ENCODE measurements at places on chromosomes 4 and X. TPM values are rescaled to one million over a fixed set of nuclear protein-coding genes. Genes with fewer than 3 reads are reported as not detected.

DNA sequence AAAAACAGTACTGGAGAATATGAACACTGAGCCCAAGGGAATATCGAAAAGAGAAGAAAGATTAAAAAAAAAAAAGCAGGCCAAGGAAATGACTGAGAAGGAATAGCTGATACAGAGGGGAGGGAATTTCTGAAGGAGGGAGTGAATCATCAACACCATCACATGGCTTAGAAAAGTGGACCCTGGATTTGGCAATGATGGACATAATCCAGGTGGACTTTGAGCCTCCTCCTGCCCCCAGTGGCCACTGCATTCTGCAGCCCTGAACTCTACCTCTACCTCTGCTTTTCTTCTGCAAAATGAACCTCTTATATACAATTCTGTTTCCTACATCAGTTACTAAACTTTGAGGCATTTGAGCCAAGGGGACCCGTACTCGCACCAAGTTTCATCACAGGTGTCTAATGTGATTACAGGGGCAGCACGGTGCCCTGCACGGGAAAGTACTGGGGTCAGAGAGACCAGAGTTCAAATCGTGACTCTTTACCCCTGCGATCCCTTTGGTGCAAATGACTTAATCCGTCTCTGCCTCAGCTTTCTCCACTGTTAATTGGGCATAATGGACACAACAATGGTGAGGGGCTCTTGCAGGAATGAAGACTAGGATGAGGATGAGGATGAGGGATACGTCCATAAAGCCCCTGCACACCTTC lies 1.1 kb downstream of the OCIAD2 start:
- DNase-seq, result no peak

DNA sequence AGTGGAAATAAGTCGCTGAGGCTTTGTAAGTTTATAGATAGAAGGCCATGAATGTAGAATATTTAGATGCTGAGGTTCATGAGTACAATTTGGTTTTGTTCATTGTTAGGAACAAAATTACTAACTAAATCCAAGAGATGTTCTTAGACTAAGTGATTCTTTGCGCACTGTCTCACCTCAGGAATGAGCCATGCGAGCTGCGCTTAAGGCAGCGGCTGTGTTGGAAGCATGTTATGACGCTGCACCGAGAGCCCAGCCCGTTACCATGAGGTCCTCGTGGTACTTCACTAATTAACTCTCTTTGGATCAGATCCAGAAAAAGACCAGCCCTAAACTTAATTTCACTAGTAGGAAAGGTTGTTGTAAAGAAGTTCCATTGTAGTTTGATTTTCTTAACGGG lies 166.2 kb downstream of the RAPGEF2 start:
- no peak for DNase-seq

DNA sequence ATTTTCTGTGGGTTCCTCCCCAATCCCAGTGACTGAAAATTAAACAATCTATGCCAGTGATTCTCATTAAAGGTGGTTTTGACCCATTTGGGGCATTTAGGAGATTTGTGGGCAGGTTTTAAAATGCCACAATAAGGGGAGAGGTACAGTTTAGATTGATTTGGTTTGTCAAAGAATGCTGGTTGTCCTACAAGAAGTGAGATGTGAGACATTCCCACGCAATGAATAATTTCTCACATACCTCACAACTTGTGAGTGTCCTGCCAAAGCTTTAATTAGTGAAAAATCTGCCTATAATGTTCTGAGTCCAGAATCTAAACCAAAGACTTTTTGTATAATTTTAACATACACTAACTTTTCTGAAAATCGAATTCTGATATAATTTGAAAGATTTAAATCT lies 199.4 kb downstream of the MAPK10 start:
- DNase-seq, result no peak

DNA sequence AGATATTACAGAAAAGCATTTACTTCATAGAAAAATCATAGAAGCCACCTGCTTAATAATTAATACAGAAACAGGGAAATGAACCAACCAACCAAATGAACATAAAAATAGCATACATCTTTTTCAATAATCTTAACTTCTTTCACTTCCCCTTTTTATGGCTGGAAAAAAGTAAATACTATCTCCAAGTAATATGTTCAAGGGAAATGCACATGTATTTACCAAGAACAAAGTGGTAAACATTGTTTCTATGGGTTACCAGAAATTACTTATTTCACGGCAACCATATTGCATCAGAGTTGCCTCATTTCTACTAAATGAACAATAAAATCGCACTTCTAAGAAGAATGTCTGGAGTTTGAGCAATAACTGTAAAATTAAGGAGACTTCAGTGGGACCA lies 321.3 kb downstream of the TMA16 start:
- DNase-seq, result no peak

MTMR1 gene
- total RNA-seq, result 18.1 TPM

ARR3 gene
- not detected for total RNA-seq

DNA sequence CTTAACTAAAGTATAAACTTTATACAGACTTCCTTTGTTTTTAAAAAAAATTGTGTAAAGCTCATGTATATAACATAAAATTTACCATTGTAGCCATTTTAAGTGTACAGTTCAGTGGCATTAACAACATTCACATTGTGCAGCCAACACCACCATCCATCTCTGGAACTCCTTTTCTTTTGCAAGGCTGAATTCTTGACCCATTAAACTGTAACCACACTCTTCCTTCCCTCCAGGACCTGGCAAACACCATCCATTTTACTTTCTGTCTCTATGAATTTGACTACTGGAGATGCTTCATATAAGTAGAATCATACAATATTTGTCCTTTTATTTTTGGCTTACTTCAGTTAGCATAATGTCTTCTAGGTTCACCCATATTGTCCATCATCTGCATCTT lies 104.7 kb downstream of the RASL11B start:
- no peak for DNase-seq

- DNase-seq, result no peak
These were observed 177.8 kb upstream of the C1QTNF7 start for GRCh38 chr4:15250021-15250441.

ARHGAP36 gene
- not detected for total RNA-seq

DNA sequence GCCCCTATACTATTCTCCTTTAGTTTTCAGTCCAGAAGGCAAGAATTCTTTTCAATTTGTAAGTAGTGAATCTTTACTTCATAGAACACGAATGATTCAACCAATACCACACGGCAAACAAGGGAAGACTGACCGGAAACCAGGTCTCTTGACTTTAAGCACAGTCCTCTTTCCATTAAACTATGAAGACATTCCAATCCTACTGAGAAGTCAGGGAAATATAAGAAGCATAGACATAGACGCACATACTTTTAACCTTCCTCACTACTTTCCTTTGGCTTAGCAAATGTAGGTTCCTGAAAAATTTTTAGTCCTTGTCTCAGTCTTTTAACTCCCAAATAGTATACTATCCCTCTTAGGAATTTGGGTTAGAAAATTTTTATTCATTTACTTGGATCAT lies 9.1 kb downstream of the CHRDL1 start:
- DNase-seq, result no peak

DNA sequence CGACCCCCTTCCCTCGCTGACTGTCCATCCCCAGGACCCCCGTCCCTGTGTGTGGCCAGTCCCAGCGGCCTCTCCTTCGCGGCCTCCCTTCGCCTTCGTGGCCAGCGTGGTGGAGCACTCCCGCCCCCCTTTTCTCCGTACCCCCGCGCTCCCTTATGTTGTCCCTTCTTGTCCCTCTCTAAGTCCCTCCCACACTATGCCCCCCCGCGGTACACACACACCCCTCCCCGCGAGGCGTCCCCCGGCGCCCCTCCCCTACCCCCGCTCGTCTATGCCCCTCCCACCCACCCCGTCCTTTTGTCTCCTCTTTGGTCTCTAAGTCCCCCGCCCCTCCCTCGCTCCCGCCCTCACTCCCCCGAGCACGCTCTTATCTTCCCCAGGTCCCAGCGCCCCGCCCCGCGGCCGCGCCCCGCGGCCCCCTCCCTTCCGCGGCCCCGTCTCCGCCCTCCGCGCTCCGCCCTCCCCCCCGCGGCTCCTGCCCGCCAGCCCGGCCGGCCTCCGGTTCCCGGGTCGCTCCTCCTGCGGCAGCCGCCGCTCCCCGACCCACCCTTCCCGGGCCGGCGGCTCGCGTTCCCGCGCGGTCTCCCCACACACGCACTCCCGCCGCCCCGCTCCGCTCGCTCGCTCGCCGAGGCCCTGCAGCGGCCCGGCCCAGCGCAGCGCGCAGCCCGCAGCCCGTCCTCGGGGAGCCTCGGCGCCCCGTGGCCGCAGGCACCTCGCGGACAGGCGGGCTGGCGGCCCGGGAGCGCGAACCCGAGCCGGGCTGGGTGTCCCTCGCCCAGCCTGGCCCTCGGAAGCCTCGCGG lies 26.3 kb downstream of the UTP14A start:
- DNase-seq, result peak; percentile 31

DNA sequence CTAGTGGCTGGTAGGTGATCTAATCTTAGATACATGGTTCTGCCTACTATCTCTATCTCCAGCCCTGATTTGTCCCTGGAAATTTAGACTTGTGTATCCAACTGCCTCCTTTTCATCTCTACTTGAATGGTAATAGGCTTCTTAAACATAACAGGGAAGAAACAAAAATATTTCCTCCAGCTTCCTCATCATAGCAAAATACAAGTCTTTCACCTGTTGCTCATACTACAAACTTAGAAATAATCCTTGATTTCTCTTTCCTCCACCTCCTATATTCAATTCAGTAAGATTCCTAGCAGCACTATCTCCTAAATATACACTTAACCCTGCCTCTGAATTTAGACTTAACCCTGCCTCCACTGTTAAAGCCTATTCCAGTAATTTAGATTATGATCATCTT lies 373.3 kb upstream of the ACTRT1 start:
- no peak for DNase-seq

DNA sequence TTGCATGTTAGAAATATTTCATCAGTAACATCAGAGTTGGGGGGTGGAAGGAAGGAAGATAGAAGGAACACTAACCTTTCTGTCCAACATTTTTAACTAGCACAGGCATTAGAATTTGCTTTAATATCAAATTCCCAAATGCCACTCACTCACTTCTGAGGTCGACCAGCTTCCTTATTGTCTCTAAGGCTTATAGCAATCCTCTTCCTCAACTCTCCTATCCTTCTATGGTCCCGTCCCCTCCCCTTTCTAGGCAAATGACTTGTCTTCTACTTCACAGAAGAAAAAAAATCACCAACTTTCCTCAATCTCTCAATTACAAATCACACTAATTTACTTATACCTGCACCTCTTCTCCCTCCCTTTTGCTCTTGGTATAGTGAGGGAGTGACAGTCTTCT lies 100.8 kb downstream of the ZAR1 start:
- DNase-seq, result no peak

CCNA2 gene
- 0.44 TPM for total RNA-seq

GRCh38 chr4:77817304-77818072 lies 1.7 kb downstream of the CNOT6L start:
- DNase-seq, result no peak

GRCh38 chrX:80817002-80817401 lies 7.3 kb upstream of the BRWD3 start:
- DNase-seq, result no peak

PAGE3 gene
- not detected for total RNA-seq

DOK7 gene
- total RNA-seq, result not detected

DNA sequence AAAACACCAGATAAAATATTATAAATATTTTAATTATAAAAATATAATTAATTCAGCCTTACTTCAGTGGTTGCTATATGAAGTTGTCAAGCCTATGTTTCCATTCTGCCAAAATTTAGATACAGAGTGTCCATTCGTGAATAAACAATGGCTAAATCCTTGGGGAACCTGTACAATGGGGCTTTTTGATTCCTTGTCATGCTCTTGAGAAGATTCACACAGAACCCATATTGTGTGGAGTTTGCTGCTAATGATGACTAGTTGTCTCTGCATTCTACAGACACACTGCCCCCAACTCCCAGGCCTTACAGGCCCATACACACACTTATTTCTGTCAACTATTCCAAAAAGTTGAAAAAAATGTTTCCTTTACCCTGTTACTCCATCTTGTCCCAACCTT lies 33.4 kb upstream of the MAGEC2 start:
- DNase-seq, result no peak

C4orf36 gene
- 1.5 TPM for total RNA-seq

ADH4 gene
- total RNA-seq, result 5.6 TPM

Measured in omental fat pad (tissue), 4 donors.